ENCODE measurements at places on chromosomes 13 and 19.

DNA sequence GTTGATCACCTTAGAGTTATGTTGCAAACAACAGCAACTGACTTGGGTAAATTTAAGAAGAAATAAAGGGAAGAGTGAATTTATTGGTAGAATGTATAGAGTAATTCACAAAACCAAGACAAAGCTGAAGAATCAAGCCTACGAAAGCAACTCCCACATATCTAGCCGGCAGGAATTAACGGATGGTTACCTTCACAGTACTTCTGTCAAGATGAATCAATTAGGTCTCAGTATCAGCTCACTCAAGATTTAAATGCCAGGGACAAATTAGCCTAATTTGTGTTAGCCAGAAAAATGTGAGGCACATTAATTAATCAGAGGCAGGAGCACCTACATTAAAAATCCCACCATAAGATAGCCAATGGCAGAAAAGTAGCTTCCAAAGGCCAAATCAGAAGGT is 10.7 kb downstream of the KPNA3 start:
- DNase-seq, result no peak

DNA sequence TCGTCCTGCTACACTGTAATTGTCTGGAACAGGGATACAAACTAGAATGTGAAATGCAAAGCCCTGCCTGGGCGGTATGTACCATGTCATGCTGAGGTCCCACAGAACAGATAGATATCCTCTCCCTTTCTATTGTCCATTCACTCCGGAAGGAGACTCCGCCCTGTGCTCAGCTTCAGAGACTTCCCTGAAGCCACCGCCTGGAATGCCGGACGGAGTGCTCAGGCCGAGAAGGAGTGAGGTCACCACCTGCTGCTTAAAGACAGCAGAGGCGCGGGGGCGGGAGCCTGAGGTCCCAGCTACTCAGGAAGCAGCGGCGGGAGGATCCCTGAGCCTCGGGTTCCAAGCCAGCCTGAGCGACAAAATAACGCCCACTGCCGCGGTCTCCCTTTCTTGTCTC is 890 bp upstream of the ZNF611 start:
- no peak for DNase-seq

DNA sequence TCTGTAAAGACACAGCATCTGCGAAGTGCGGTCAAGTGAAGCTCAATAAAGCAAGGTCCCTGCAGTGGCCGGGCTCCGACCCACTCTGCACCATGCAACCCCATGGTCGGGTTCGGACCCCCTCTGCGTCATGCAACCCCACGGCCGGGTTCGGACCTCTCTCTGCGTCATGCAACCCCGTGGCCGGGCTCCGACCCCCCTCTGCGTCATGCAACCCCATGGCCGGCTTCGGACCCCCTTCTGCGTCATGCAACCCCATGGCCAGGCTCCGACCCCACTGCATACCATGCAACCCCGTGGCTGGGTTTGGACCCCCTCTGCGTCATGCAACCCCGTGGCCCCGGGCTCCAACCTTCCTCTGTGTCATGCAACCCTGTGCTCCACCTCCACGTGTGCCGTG is 43.8 kb downstream of the CARS2 start:
- DNase-seq, result no peak

- no peak for DNase-seq
Measured at GRCh38 chr19:43471091-43471490, 5.7 kb upstream of the LYPD3 start.

DNA sequence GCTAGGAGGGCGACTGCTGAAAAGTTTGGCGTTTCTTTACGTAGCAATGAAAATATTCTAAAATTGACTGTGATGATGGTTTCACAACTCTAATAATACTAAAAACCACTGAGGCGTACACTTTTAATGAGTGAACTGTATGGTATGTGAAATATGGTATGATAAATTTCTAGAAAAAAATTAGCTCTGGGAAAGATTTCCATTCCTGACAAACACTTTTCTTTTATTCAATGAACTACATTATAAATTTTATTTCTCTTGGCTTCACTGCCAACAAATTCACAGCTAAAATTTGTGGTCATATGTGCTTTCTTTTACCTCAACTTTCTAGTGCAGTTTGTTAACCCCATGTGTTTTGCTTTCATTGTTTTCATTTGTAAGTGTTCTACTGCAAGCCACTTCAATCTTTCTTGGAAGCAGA is 11.1 kb downstream of the ZC3H13 start:
- DNase-seq, result no peak

DNA sequence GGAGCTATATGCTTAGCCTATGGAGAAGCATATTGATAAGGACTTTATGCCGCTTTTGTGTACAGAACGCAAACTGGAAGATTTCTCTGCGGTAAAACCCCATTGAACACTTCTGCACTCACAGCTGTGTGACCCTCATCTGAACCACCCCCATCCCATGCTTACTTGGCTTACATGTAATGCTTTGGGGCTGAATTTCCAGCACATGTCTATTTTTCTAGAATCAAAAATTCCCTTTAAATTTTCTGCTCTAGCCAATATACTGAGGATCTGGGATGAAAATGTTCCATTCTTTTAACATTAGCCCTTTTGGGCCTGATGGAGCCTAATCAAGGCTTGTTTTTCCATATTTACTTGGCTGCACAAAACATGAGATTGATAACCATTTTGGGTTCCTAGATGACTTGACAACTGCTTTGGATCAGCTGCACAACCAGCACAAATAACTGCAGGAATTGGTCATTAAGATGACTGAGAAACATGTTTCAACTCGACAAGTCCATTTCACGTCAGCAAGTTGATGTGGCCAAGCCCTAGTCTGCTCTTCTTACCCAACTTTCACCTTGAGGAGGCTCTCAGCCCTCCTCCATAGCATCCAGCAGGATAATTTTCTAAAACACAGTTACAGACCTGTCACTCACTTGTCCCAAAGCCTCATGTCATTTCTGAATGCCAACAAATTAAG is 52.4 kb downstream of the TNFSF11 start:
- no peak for DNase-seq

DNA sequence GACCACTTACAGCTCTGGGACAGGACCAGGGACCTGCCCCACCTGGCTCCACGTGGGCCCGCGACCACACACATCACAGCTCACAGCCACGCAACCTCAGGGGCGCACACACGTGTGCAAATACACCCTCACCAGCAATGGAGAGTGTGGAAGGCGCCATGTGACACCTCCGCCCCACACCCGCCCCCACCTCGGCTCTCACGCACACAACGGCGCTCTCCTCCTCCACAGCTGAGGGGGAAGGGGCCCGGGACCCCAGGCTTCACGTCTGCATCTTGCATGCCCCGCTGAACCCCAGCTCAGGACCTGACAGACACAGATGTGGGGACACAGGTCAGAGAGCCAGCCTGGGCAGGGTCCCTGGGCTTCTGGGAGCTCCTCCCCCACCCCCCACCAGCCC is 6.4 kb upstream of the SHISA7 start:
- no peak for DNase-seq

DNA sequence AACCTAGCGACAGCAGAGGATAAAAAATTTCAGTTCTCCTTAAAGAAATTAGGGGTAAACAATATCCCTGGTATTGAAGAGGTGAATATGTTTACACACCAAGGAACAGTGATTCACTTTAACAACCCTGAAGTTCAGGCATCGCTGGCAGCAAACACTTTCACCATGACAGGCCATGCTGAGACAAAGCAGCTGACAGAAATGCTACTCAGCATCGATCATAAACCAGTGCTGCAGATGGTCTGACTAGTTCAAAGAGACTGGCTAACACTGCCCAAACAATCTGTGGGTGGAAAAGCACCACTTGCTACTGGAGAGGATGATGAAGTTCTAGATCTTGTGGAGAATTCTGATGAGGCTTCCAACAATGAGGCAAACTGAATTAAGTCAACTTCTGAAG is 19.9 kb upstream of the ACOD1 start:
- no peak for DNase-seq

DNA sequence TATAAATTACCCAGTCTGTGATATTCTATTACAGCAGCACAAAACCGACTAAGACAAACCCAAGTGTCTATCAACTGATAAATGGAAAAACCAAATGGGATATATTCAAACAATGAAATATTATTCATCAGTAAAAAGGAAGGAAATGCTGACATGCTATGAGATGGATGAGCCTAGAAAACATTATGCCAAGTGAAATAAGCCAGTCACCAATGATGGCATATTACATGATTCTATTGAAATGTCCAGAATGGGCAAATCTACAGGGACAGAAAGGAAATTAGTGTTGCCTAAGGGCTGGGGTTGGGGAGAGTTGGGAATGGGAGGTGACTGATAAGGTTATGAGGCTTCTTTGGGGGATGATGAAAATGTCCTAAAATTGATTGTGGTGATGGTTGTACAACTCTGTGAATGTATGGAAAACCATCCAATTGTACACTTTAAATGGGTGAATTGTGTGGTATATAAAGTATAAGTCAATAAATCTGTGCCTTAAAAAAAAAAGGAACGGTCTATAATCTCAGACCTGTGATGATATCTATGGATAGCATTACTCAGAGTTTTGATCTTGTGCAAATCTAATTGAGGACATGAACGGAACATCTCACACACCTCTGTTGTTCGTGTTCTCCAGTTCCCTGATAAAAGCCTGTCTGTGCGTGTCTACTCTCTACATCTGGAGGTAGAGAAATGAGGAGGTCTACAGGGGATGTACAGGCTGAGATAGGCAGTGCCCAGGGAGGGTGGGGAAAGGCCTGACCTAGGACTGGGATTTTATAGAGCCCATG is 49.0 kb downstream of the TNFRSF19 start:
- DNase-seq, result no peak

GRCh38 chr19:4908781-4909155 is 533 bp upstream of the UHRF1 start:
- no peak for DNase-seq

DNA sequence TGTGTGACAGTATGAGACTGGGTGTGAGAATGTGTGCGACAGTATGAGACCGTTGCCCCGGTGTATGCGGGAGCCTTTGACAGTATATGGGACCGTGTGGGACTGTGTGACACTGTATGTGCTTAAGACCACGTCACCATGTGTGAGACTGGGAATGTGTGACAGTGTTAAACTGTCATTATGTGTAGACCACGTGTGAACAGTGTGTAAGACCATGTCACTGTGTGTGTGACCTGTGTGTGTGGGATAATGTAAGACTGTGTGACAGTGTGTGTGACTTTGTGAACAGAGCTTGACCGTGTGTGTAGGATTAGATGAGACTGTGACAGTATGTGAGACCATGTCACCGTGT is 549 bp downstream of the ZNF583 start:
- no peak for DNase-seq

- no peak for DNase-seq
Measured at GRCh38 chr13:48508011-48508410, 24.9 kb downstream of the RCBTB2 start.

GRCh38 chr19:33132425-33132824 is 511 bp downstream of the WDR88 start:
- DNase-seq, result no peak

All from GM19239 (cell line).